ENCODE measurements at places on chromosomes 1 and 21.

GRCh38 chr1:153697191-153698019 is 18.9 kb downstream of the NPR1 start:
- no peak for DNase-seq

GRCh38 chr1:239308701-239309333 is 77.6 kb upstream of the CHRM3 start:
- no peak for DNase-seq

DNA sequence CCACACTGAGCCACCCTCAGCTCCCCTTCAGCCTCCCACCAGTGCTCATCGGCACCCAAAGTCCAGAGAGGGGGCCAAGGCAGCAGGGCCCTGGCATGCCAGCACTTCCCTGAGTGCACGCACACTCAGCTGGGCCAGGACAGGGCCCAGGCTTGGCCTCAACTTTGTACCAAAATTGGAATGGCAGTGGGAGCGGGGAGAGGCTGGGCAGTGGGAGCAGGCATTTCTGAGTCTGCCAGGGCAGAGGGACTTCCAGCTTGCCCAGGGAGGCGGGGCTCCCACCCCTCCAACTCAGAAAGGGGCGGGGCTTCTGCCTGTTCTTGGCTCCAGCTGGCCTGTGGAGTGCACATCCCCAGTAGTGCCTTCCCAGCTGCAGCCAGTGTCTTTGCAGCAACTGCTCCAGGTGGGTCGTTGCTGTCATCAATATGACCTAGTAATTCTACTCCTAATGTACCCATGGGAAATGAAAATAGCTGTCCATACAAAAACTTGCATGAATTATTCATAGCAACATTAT is 10.3 kb upstream of the SNX7 start:
- DNase-seq = no peak

DNA sequence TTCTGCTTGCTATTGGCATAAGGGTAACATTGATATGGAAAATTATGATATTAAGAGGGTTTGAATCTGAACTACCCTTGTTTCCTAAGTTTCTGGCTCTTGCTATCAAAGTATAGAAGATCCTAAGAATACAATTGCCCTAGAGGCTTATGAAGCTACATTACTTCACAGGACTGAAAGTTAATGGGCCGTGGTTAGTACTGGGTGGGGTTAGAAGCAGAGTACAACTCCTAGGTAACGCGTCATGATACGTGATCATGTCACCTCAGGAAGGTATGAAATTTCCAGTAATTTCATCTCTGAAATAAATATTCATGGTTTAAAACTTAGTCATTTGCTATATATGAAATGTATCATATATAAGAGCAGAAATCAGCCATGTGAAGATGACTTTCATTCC is 743.8 kb upstream of the NEGR1 start:
- DNase-seq = no peak

GRCh38 chr1:10204003-10204642 is 6.2 kb upstream of the KIF1B start:
- DNase-seq = no peak

- no peak for DNase-seq
Measured at GRCh38 chr21:44531606-44532564, 8.1 kb downstream of the KRTAP10-1 start.

DNA sequence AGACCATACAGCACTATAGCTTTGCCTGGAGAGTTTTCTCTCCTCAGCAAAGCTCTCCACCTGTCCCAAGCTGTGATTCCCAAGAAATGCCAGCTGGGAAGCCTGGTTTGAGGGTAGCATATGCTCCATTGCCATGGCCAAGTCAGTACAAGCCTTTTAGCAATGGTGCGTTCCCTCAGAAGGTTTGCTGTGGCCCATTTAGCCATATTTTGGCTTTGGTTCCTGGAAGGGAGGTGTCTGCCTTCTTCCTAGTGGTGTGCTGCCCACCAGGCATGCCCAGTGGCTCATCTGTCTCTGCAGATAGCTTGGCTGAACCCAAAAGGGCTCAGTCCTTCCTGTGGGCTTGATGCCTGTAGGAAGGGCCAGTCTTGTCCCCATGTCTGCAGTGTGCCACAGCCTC is 32.4 kb downstream of the GALNT2 start:
- DNase-seq = no peak

DNA sequence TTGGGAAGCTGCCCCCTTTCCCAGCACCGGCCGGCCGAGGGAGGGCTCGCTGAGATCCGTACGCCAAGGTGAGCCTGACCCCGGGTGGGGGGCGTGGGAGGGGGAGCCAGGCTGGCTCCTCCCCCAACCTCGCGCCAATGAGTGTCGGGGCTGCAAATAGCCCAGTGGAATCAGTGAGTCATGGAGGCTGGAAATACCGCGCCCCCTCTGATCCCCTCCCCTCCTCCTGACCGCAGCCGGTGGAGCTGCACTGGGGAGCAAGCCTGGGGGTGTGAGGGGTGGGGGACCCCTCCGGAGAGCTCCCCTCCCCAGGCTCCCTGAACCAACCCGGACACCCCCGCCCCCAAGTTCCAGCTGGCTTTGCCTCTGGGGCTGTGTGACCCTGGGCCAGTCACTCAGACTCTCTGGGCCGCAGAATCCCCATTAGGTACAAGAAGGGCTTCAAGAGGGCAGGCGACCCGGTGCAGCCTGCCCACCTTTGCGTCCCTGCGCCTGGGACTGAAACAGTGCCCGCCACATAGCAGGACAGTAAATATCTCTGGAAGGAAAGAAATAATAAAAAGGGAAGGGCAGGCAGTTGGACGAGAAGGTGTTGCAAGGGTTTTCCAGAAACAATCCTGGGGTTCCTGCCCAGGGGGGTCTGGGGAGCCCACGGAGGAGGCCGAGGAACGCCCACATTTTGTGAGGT is 4.5 kb downstream of the HSPB7 start:
- DNase-seq = no peak

- no peak for DNase-seq
Measured at GRCh38 chr21:36255663-36256062, 64.3 kb upstream of the MORC3 start.

DNA sequence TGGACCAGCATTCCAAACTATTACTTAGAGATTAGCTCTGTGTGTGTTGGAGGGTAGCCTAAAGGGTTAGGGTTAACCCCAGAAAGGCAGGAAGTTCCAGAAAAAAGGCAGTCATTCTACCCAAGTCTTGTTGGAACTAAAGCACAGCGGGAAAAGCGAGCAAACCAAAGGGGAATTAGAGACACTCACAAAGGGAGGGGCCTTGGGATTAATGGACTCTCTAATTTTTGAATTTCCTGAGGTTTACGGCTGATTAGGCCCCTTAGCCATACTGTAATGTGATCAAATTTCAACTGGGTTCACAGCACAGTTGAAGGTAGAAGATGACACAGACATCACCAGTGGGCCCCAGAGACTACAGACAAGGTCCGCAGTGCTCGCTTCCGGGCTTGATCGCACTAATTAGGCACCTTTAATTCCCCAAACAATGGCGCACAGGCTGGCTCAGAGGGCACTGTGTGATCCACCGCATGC is 28.3 kb downstream of the CAPZB start:
- DNase-seq = no peak

DNA sequence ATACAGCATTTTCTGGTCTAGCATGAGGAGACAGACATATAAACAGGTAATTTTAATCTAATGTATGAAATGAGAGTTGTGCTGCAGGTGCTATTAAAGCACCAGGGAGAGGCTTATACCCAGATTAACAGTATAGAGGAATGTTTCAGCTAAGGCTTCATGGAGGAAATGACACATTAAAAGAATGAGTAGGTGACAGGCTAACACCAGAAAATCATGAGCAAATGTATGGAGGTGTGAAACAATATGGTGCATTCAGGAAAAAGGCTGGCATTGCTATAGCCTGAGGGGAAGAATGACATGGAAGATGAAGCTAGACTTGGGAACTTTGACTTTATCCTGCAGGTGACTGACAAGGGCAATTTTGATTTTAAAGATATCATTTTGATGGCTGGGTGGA is 7.0 kb downstream of the ARPC5 start:
- no peak for DNase-seq
